ENCODE measurements at places on chromosomes 7 and 10. TPM values are rescaled to one million over a fixed set of nuclear protein-coding genes. Genes with fewer than 3 reads are reported as not detected.
A peak's percentile ranks its signal among the peaks of the same experiment; 100 is the strongest.

UNCX gene
- polyA plus RNA-seq = not detected

DNA sequence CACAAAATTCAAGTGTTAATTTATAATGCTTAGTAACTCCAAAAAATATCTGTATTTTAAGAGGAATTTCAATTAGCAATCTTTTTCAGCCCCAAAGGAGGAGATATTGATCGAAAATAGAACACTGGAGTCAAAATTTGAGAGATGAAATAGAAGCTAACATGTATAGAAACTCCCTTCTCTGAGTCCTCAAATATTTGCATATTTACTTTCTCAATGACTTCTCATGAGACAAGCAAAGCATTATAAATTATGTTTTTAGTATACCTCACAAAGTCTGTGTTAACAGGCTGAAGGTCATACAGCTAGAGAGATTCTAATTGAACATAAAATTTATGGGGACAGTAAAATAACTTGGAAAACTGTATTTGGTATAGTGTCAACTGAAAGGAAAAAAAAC, 260.5 kb downstream of the GPAM start:
- no peak for DNase-seq

DNA sequence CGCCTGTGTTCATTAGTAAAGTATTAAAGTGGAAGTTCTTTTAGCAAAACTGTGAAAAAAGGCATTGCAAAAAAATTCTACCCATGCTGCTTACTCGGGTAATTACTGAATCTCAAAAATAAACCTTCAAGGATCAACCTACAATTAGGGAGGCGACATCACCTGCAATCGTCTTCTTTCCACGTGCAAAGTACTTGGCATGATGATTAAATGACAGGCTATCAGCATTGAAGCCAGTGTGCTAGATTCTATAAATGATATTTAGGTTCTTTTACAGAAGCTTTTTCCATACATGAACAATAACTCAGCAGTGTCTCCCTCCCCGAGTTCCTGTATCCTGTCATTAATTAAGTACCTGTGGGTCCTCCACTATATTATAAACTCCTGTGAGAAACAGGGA, 105.8 kb downstream of the SFMBT2 start:
- no peak for DNase-seq

DNA sequence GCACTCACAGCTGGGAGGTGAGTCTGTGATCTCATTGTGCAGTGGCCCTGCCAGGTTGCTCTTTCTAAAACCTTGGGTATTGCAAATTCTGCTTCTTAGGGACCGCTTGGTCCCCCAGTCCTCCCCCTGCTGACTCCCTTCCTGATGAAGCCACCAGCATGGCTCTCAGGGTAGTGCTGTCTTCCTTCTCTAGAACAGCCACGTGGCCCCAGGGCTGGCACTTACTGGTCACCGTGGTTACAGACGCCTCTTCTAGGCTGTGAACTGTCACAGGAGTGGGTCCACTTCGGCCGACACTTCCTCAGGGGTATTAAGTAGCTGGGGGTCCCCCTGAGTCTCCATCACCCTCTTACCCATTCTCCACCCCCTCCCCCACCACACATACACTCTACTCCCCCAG, 2.7 kb upstream of the HTRA1 start:
- no peak for DNase-seq

DNA sequence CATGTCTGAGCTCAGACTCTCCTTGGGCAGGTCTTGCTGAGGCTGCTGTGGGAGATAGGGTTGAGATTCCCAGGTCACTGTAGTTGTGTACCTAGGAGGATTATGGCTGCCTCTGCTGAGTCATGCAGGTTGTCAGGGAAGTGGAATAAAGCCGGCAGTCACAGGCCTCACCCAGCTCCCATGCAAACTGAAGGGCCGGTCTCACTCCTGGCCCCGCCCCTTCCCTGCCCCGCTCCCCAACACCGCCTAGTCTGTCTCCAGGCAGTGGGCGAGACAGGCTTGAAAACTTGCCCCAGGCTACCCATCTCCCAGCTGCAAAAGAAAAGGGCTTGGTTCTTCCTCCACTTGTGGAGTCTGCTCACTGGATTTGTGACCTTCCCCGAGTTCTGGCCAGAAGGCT, 41.6 kb upstream of the SDHAF3 start:
- no peak for DNase-seq

GRCh38 chr7:1223196-1223981, 9.3 kb upstream of the UNCX start:
- DNase-seq = peak; percentile 17

DNA sequence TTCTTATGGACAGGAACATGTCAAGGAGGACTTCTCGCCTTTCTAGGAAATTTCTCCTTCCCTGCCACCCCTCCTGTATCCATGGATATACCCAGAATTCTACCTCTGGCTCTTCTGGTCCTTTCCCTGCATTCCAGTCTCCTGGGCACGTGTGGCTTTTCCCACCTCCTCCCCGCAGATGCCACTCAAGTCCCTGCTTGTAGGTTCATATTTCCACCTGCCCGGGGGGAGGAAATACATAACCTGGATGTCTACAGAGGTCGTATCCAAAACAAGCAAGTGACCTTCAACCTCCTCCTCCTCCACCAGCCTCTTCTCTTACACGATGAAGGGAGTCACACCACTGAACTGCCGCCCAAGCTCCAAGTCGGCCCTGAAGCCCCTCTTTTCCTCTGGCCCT, 20.7 kb downstream of the FGFR2 start:
- DNase-seq = no peak
